ENCODE measurements at places on chromosomes 7 and 10. TPM values are rescaled to one million over a fixed set of nuclear protein-coding genes. Genes with fewer than 3 reads are reported as not detected.

The TMEM176A gene
- total RNA-seq, result 5.2 TPM

The SPDYE8 gene
- not detected for total RNA-seq

The SH3PXD2A gene
- total RNA-seq, result 6.2 TPM

The VSTM4 gene
- total RNA-seq, result 1.8 TPM

The TBC1D12 gene
- 7.4 TPM for total RNA-seq

The AGMO gene
- total RNA-seq, result 0.55 TPM

The C10orf90 gene
- total RNA-seq, result not detected

The LIPF gene
- not detected for total RNA-seq

DNA sequence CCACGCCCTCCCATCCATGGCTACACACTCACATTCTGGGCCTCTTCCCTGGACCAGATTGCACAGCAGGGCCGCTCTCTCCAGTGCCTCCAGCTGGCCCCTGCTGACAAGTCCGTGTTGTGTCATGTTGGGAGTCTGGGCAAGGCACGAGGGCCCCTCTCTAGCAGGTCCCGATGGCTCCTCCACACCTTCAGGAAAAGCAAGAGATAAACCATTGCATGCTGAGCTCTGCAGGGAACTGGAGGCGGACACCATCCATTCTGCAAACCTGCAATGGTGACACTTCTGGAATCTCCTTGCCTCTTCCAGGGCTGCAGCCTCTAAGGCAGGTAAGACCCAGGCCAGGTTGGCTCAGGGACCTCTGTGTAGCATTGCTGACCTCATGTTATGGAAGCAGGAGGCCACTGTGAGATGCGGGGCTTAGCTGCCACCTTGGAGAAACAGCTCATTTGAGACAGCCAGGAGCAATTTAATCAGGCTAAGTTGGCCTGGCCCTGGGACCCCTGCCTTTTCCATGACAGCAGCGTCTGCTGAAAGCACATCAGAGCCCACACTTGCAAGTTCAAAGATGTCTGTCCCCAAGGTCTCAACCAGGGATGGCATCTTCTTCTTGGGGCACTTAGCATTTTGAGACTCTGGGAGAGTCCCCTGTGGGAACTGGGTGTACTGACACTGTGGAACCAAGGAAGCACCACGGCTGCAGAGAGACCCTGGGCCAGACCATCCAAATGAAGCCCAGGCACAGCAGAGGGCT, 34.2 kb upstream of the LEP start:
- no peak for DNase-seq

DNA sequence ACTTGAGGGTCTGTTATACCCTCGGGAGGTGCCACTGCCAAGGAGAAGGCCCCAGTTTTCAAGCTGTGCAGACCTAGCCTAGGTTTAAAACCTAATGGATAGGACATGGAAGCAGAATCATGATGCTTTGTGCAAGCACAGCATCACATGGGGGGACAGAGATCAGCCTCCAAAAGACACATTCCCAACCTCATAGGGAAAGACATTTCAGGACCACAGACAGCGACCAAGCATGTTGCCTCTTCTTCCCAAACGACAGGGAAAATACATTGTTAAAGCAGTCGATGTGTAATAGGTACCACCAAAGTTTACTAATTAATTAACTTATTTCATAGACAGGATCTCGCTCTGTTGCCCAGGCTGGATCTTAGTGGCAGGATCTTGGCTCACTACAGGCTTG, 573.9 kb downstream of the TCERG1L start:
- DNase-seq, result no peak

GRCh38 chr10:118276727-118277126, 65.4 kb downstream of the FAM204A start:
- DNase-seq, result no peak

- no peak for DNase-seq
Measured at GRCh38 chr10:97927622-97928021, 78.0 kb downstream of the GOLGA7B start.

- peak; percentile 27 for DNase-seq
Measured at GRCh38 chr10:96370584-96371157, 11.9 kb upstream of the OPALIN start.

DNA sequence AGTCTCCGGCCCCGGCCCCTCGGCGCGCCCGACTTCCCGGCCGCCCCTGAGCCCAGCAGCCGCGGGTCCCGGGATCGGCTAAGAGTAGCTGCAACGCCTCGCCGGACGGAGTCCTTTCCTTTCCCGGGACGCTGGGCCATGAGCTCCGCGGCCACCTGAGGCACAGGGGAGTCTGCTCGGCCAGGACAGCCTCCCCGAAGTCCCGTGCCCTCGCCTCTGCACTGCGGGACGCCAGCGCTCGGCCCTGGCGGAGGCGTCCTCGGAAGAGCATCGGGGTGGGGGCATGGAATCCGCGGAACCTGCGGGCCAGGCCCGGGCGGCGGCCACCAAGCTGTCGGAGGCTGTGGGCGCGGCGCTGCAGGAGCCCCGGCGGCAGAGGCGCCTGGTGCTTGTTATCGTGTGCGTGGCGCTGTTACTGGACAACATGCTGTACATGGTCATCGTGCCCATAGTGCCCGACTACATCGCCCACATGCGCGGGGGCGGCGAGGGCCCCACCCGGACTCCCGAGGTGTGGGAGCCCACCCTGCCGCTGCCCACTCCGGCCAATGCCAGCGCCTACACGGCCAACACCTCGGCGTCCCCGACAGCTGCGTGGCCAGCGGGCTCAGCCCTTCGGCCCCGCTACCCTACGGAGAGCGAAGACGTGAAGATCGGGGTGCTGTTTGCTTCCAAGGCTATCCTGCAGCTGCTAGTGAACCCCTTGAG, 502 bp downstream of the SLC18A3 start:
- no peak for DNase-seq

GRCh38 chr10:76643511-76643911, 994.1 kb downstream of the KCNMA1 start:
- DNase-seq, result peak; percentile 38

- DNase-seq, result no peak
Measured at GRCh38 chr7:128399991-128400390, 9.8 kb downstream of the IMPDH1 start.

DNA sequence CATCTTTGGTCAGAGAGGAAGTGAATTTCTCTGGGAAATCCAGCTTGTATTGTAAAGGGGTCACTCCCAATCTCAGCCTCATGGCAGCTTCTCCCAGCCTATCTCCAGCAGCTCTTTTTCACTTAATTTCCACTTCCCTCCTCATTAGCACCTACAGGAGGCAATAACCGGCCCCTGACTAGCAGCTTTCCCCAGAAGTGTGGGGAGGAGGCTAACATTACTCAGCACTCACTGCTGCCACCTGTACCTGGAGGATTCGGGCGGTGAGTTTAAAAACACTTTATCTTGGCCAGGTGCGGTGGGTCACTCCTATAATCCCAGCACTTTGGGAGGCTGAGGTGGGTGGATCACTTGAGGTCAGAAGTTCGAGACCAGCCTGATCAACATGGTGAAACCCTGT, 3.8 kb downstream of the NODAL start:
- DNase-seq, result no peak

DNA sequence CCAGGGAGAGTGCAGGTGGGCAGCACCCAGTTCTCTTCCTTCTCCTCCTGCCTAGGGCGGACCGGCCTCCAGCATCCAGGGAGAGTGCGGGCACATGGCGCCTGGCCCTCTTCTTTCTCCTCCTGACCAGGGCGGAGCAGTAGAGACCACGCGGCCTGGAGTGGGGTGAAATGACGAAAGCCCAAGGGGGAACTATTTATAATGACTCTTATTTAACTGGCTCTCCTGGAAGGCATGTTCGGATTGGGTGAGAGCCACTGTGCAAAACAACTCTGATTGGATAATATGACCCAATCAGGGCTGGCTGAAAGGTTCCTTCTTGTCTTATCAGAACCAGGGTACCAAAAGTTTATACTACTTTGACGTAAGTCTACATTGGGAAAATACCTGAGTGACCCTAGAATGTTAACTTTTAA, 63.1 kb downstream of the ZNF37A start:
- DNase-seq, result no peak

DNA sequence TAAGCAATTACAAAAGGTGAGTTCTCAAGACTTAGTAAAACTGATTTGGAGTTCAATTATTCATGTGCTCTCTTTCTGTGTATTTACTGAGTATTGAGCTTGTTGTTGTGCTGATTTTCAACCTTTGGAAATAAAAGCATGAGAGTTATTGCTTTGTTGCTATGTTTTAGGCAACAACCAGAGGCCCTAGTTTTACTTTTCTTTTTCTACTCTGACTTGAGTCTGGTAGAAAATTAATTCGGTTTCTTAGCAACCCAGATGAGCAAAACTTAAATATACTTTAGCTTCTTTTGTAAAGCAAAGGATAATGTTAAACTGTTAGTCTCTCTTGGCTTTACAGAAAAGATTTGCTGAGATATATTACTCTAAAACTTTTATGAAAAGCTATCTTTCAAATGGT, 66.4 kb upstream of the SCIN start:
- DNase-seq, result no peak

- DNase-seq, result no peak
Measured at GRCh38 chr10:59888781-59889435, 17.4 kb downstream of the CCDC6 start.

DNA sequence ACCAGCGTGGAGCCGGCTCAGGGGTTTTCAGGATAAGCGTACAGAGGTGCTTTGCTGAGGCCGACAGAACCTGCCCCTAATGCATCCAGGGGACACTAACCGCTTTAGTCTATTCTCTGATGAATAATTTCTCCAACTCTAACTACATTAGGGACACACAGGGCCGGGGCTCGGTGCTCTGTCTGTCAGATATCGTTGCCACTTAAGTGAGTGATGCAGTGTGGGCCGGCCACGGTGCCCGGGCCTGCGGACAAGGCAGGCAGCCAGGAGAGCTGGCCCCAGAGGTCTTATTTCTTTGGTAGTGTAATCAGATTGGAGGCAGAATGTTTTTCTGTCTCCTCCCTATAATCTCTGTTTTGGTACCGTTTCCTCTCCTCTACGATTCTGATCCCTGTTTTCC, 62.7 kb downstream of the ADRA2A start:
- DNase-seq, result no peak

GRCh38 chr7:130985361-130985760, 251.4 kb upstream of the KLF14 start:
- DNase-seq, result no peak

DNA sequence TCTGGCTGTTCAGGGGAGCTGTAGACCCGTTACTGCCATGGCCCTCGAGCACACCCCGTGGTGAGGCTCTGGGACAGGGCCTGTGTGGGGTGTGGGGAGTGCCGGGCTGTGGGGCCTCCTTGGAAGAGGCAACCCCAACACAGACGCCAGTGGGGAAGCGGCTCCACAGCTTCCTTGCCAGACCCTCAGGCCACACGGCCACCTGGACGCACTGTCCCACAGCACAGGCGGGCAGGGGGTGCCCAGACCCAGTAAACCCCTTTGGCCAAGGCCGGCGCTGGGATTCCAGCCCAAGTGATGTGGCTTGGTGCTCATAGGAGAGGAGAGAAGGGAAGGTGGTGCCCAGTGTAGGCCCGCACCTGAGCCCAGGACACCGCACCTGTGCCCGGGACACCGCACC, 12.9 kb upstream of the NKX6-2 start:
- no peak for DNase-seq

- DNase-seq, result peak; percentile 46
Measured at GRCh38 chr7:75531359-75531821, 39.3 kb downstream of the SPDYE5 start.

GRCh38 chr7:26691406-26691805, 173.0 kb downstream of the SKAP2 start:
- no peak for DNase-seq

DNA sequence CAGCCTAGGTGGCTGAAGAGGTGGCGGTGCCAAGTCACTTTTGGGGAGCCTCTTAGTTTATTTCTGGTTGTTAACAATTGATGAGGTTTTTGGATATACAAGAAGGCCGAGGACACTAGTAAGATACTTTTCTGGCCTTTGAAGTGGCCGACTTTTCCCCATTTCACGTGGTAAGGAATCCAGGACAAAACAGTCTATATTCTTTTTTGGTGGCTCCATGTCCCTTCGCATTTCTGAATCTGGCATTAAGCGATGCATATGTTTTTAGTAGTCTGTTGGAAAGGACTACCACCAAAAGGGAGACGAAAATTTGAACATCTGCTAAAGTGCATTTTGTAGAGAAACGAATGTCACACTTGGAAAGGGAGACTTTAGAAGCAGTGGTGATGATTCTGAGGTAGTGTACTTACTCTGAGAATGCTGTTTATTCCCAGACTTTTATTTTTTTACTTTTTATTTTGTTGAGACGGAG, 1.5 kb downstream of the MLLT10 start:
- DNase-seq, result no peak

GRCh38 chr7:22176791-22177412, 180.1 kb downstream of the RAPGEF5 start:
- no peak for DNase-seq

- DNase-seq, result no peak
Measured at GRCh38 chr7:29063236-29063635, 83.1 kb downstream of the CPVL start.

GRCh38 chr10:131198843-131199242, 112.7 kb downstream of the TCERG1L start:
- DNase-seq, result no peak

DNA sequence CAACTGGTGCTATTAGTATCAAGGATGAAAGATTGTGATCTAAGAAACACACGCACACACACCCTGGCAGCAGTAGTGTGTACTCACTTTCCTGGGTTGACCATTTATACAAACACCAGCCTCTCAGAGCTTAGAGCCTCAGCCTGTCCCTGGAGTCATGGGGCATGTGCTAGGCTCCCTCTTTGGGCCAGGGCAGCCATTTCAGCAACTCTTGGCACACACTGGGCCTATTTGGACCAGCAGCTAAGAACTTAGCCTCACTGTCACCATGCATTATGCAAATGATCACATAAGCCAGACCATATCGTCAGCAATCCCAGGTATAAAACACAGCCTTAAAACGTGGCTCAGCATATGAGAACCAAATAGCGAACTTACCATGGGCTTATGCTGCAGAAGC, 51.3 kb downstream of the GLI3 start:
- DNase-seq, result no peak

GRCh38 chr7:113084496-113085172, 2.0 kb downstream of the GPR85 start:
- no peak for DNase-seq

GRCh38 chr10:17195083-17195482, 6.4 kb downstream of the TRDMT1 start:
- DNase-seq, result no peak

GRCh38 chr10:109103278-109103677, 820.0 kb downstream of the XPNPEP1 start:
- no peak for DNase-seq

DNA sequence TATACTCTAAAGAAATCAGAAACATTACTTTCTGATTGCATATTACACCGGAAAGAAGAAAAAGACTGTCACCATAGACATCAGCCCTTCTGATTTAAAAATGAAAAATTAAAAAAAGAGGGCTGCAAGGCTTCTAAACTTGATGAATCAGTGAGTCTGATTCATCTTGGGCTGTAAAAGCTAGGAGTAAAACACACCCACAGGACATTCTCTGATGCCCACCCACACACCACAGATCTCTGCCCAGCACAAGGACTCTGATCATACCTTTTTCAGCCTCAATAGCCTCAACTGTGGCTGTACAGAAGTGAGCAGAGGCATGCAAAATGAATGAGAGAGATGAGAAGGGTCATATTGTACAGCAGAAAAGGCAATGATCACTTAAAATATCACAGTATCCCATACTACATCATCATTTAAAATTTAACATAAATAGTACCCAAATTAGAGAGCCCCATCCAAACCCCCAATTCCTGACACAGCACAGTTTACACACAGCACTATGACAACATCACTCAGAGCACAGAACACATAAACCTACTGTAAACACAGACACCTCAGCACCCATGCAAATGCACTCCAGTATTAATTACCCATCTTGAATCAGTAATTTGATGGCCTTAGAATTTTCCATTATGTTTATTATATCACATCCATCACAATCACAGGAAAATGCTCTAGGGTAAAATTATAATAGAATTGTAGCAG, 6.4 kb upstream of the MSS51 start:
- no peak for DNase-seq

Measured in gastrocnemius medialis (tissue), 4 donors.